ENCODE measurements at places on chromosomes 4 and X.

DNA sequence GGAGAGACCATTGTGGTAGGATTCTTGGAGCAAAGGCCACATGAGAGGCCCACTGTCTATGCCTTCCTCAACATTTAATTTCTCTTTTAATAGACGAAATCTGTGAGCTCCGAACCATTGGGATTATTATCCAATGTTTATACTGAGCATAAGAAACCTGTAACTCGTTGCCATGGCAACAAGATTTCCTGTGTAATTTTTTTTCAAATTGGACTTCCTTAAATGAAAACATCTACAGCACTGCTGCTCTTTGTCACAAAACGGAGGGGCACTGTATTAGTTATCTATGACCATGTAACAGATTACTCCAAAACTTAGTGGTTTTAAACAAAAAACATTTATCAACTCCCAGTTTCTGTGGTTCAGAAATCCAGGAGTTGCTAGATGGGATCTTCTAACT, 38.7 kb downstream of the PPP1R2C start:
- DNase-seq, result no peak

- DNase-seq, result no peak
Observed at GRCh38 chr4:4225915-4226605, 669 bp downstream of the OTOP1 start.

DNA sequence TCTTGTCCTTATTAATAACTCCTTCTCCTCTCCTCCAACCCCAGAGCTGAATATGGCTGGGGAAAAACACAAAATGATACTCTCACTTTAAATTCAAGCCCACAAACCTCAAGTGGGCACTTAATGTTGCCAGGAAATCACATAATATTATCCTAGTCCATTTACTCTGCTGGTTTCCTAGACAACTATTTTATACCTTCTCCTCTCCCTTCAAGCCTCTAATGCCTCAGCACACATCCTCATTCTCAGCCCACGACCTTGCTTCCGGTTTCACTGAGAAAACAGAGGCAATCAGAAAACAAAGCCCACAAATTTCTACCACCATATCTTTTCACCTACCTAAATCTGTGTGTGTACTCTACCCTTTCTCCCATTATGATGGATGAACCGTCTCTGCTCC, 12.1 kb upstream of the CLCN5 start:
- DNase-seq, result no peak

- no peak for DNase-seq
Observed at GRCh38 chr4:89056292-89056952, 563 bp downstream of the FAM13A start.
